ENCODE measurements at places on chromosomes 16 and 17. TPM values are rescaled to one million over a fixed set of nuclear protein-coding genes. Genes with fewer than 3 reads are reported as not detected.

The KIF19 gene
- 1.8 TPM for total RNA-seq

The SPATA32 gene
- total RNA-seq: not detected

DNA sequence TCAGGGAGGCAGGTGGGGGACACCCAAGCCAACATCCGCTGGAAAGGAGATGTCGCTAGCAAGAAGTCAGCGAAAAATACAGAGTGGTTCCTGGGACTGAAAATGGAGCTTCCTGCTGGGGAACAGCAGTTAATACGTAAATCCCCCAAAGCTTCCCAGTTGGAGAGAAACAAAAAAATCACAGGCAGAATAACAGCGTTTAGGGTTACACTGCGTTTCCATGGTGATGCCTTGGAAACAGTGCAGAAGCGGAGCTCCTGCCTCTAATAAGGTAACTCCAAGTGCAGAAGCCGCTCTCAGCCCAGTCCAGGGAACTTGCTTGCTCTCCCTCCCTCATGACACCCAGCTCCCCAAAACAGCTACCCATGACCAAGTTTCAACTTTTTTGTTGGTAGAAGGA lies 73.4 kb downstream of the PLD6 start:
- no peak for DNase-seq

GRCh38 chr17:6248061-6248460 lies 177.9 kb downstream of the WSCD1 start:
- no peak for DNase-seq

DNA sequence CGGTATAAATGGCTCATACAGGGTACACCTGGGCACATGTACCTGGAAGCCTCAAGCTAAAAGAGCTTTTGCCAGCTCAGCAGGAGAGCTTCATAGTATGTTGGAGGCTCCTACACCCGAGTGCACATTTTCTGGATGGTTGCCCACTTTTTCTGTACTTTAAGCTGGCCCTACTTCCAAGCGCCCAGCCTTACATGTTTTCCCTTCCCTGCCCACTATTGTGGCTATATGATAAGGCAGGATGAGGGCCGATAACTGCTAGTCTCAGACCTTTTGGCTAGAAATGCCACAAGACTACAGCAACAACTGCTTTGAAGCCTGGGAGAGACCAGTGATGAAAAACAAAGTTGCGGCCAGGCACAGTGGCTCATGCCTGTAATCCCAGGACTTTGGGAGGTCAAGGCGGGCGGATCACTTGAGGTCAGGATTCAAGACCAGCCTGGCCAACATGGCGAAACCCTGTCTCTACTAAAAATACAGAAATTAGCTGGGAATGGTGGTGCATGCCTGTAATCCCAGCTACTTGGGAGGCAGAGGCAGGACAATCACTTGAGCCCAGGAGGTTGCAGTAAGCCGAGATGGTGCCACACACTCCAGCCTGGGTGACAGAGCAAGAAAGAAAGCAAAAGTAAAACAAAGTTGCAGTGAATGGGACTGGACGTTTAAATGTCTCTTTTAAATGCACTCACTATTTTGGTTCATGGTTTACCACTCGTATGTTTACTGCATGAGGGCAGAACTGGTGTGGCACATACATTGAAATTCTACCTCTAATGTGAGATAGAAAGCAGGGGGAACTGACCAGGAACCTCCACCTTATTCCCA lies 14.2 kb upstream of the MARCHF10 start:
- DNase-seq: no peak

- no peak for DNase-seq
Observed at GRCh38 chr16:11014136-11014535, 69.8 kb downstream of the CLEC16A start.

DNA sequence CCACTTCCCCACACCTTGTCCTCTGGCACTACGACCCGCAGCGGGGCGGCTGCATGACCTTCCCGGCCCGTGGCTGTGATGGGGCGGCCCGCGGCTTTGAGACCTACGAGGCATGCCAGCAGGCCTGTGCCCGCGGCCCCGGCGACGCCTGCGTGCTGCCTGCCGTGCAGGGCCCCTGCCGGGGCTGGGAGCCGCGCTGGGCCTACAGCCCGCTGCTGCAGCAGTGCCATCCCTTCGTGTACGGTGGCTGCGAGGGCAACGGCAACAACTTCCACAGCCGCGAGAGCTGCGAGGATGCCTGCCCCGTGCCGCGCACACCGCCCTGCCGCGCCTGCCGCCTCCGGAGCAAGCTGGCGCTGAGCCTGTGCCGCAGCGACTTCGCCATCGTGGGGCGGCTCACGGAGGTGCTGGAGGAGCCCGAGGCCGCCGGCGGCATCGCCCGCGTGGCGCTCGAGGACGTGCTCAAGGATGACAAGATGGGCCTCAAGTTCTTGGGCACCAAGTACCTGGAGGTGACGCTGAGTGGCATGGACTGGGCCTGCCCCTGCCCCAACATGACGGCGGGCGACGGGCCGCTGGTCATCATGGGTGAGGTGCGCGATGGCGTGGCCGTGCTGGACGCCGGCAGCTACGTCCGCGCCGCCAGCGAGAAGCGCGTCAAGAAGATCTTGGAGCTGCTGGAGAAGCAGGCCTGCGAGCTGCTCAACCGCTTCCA lies 2.6 kb downstream of the METTL26 start:
- no peak for DNase-seq
